Activated T-cell treated with anti-CD3 and anti-CD28 coated beads for 4 hours (primary cell): ENCODE measurements at places on chromosomes 7 and 10.

DNA sequence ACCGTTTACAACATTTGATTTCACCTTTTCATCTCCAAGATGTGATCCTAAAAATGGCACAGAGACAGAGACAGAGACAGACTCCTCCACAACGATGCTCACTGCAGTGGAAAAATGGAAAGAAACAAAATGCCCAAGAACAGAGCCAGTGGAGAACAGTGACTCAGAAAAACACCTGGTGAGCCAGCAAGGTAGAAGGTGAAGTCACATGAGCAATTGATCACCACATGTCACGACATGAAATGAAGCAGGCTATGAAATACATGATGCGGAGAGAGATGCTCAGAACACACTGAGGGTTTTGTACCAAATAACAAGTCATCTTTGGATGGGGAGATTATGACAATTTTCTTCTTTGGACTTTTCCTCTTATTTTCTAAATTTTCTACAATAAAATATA lies 3.5 kb downstream of the MSMB start:
- no peak for DNase-seq

DNA sequence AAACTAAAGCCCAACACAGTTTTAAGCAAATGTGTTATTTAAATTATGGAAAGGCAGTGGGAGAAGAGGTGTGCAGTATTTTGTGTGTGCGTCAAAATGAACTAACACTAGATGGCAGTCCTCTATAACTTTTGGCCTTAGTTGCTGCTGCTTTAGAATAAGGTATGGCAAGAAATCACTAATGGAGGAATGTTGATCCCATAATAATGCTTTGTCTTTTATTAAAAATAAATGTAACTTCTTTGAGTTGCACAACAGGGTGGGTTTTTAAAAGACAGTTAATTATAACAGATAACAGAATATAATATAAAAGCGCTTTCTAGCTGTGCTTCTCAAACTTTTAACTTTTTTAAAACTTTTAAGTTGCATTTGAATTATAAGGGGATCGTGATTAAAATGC lies 56.4 kb downstream of the BBS9 start:
- no peak for DNase-seq

DNA sequence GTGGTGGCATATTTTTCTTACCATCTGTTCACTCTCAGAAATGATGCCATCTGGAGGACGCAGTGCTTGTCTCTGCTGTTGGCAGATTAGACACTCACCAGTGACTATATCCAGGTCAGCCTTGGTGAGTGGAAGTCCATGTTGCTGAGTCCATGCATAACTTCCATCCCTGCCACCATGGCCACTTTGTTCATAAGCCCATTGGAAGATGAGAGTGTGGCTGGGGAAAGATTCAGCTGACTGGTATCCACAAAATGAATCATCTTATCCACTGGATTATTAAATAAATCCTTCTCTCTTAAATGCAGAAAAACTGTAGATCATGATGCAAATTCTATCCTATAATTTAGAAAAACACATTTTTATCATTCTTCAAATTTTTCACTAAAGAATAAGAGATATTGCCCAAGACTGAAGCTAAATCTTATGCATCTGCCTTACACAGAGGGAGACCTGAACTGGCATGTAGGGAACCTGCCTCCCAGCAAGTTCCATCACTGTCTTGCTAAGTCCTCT lies 726.9 kb downstream of the TNS3 start:
- no peak for DNase-seq

- no peak for DNase-seq
Observed at GRCh38 chr7:14846405-14846804, 56.1 kb downstream of the DGKB start.

DNA sequence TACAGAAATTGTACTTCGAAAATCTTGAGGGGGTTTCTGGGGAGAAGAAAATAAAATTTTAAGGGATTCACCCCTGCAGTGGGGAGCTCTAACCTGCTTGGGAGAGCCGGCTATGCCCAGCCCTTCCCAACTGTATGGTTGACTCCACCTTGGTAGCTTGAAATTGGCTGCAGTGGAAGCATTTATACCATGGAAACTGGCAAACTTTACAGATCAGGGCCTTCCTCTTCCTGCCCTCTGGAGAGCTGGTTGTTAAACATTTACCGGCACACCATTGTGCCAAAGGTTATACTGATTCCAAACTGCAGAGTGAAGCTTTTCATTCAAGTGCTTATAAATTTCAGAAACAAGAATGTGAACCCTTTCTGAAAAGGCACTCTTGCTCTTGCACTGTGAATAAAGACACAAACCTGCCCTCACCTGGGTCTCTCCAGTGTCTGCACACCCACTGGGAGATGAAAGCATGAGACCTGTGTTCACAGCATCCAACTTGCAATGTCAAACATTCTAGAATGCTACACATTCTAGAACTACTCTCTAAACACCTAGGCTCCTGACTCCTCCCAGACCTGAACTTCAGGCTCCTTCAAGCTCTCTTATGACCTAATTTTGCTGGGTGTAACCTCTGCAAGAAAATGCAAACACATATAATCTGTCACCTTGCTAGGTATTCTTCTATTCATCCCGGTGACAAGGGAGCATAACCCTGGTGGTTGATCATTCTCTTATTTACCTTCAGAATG lies 44.7 kb downstream of the ABLIM1 start:
- DNase-seq, result no peak

DNA sequence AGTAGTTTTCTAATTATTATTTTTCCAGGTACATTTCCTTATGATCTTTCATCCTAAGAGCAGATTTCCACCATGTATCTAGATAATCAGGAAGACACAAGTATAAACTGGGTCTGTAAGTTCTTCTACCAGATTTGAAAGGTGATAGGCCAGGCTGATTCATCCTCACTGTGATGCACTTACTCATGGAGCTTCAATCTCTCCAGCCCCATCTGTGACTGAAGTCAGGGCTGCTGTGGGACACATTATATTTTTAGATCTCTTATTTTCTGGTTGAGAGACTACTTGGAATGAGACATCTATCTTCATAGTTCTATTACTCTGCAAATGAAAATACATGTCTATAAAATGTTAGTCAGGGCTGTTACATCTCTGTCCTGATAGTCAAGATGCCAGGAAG lies 85.5 kb upstream of the SLC25A13 start:
- no peak for DNase-seq

GRCh38 chr7:101255796-101256195 lies 10.9 kb upstream of the FIS1 start:
- no peak for DNase-seq

DNA sequence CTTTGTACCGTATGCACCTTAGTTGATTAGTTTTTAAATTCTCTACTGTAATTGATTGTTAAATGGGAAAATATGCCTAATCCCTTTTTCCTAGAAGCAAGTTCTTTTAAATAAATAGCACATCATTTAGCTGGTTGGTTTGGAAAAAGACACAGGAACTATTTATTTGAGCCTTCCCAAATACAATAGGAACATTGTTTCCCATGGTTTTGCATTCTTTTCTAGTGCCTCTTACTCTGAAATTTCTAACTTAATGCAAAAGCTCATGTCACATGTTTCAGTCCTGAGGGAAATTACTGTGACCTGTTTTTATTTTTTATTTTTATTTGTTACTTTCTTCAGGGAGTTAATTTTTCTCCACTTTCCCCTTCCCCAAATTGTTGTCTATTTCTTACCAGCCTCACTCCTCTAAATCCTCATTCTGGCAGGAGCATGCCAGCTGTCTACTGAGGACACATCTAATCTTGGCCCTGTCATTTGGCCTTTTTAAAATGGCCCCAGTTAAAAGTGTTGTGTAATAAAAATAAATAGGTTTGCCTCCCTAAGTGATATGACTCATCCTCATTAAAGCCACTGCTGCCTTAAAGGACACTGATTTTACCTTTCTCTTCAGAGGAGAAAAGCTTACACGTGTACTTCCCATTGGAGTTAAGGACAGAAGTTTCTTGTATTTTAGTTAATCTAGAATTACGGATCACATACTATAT lies 94.5 kb downstream of the PPP1R3A start:
- DNase-seq, result no peak

DNA sequence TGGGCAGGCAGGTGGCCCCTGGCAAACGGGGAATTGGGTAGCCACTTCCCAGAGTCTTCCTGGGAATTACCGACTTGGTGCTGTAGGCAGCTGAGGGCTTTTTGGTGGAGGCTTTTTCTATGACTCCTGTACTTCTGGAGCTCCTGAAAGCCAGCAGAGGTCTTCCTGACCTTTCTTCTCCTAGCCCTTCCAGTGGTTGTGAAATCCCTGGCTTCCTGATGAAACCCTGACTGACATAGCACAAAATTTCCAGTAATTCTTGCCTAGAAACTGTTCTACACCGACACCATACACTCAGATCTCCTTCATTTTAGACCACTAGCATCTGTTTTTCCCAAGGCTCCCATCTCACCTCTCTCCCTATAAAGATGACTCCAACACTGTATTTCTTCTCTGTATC lies 120.2 kb downstream of the STRA8 start:
- no peak for DNase-seq

- no peak for DNase-seq
Observed at GRCh38 chr7:27166531-27167505, 1.5 kb upstream of the HOXA9 start.

DNA sequence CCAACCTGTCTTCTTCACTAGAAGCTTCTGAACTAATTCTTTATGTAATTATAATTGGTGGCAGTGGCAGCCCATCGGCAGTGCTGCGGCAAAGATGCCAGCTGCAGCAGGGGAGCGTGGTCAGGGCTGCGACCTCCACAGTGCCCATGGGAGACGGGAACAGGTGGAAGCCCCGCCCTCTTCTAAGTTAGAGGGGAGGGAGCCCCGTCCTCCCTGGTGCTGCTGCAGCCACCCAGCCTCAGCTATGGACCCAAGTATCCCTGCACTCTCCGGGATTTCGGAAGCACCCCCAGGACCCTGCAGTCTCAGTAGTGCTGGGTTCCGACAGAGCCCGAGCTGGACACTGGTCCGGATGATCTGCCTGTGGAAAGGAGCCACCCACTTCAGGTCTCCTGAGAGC lies 117.0 kb upstream of the MBL2 start:
- DNase-seq, result no peak

DNA sequence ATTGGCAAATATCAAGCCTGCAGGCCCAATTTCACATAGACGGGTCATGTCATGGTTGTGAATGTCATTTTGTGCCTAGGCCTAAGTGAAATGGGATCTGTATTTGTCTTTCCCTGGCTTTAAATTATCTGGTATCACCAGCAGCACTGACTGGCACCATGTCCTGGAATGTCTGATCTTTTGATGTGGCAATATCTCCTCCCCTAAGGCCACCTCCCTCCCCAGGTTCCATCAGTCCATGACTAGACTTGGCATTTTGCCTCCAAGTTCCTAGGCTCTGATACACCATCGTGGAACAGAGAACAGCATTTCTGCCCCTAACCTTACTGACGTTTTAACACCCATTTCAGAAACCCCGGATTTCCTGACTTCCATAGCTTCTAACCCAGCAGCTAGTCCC lies 513.9 kb downstream of the GALNT17 start:
- no peak for DNase-seq
